ENCODE measurements at places on chromosomes 1 and 21.
A peak's percentile ranks its signal among the peaks of the same experiment; 100 is the strongest.

- DNase-seq, result no peak
These were observed 8.2 kb downstream of the ADORA1 start for GRCh38 chr1:203135636-203136305.

DNA sequence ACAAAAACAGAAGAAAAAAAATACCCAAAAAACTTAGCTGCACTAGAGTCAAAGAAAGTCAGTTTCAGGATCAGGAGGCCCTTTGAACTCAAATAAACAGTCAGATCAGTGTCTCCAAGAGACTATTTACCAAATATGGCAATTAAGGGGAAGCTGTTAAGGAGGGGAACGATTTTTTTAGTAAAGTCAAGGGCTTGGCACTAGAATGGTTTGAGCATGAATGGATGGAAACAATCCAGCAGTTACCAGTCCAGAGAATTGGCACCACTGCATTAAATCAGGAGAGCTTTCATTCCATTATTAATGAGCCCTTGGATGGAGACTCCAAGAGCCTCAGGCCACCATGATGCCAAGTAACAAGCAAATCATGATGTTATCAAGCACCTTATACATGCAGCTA lies 7.2 kb downstream of the TRAPPC3 start:
- no peak for DNase-seq

GRCh38 chr1:83998498-83999315 lies at the start of gene TTLL7:
TSS of gene TTLL7 (minus strand) at chr1:83999132. CDS start at chr1:83952211, 46,921 bp downstream.
- no peak for DNase-seq

DNA sequence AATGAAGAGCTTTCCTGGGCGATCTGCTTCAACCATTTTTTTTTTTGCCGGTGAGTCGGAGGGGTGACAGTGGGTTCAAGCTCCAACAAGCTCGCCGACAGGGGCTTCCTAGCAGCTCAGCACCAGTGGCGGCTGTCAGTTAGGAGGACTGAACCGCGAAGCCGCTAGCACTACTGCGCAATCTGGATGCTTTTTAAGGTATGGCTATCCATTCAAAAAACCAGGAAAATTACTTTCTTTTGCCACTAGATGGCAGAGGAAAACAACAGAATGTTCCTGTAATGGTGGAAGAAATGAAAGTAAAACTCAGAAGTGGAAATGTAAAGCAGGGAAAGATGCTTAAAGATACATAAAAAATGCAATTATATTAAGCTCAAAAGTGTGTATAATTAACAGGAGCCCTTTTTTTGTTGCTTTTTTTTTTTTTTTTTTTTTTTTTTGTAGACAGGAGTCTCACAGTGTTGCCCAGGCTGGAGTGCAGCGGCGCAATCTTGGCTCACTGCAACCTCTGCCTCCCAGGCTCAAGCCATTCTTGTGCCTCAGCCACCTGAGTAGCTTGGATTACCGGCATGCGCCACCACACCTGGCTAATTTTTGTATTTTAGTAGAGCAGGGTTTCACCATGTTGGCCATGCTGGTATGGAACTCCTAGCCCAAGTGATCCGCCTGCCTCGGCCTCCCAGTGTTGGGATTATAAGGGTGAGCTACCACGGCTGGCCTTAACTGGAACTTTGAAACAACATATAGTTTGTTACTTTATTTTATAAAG lies 8.5 kb downstream of the KYAT3 start:
- DNase-seq, result no peak

- no peak for DNase-seq
These were observed 560.1 kb downstream of the OMA1 start for GRCh38 chr1:57986432-57986831.

- no peak for DNase-seq
These were observed 22.3 kb downstream of the GREM2 start for GRCh38 chr1:240589585-240590110.

DNA sequence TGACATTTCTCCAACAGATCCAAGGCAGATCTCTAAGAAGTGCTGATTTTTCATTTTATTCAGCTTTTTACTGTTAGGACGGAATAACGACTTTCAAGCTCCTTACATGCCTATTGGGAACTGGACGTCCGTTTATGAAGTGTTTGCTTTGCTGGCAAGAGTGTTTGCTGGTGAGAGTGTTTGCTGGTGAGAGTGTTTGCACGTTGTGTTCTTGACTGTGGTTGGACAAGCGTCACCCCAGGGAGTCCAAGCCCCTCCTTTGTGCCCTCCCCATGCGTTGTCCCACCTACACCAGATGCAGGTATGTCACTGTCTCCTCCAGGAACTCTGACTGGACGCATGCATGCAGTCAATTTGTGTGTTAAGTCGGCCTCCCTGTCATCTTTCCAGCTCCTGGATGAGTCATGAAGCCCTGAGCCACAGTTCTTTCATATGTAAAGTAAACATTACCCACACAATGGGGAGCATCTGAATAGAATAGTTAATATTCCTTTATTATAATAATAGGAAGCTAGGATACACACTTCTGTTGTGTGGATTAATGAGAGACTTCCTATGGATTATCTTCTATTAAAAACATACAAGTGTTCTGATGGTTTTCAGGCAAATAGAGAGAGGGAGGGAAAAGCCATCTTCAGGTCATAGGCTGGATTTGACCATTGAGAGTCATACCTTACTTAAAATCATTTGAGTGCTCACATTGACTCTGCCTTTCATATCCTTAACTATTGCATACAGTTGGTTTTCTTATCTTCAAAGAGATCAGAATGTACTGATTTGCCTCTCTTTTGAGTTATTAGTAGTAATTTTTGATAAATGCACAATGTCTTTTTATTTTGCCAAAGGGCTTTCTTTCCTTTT lies 119.2 kb downstream of the GALNT2 start:
- peak; percentile 82 for DNase-seq

- no peak for DNase-seq
These were observed 272.5 kb downstream of the SIPA1L2 start for GRCh38 chr1:232357416-232357815.

GRCh38 chr1:150186789-150187559 lies 37.3 kb downstream of the PLEKHO1 start:
- no peak for DNase-seq

- DNase-seq, result no peak
These were observed 9.2 kb upstream of the RNPC3 start for GRCh38 chr1:103516283-103516682.

GRCh38 chr1:58649555-58649954 lies 50.3 kb downstream of the MYSM1 start:
- no peak for DNase-seq

DNA sequence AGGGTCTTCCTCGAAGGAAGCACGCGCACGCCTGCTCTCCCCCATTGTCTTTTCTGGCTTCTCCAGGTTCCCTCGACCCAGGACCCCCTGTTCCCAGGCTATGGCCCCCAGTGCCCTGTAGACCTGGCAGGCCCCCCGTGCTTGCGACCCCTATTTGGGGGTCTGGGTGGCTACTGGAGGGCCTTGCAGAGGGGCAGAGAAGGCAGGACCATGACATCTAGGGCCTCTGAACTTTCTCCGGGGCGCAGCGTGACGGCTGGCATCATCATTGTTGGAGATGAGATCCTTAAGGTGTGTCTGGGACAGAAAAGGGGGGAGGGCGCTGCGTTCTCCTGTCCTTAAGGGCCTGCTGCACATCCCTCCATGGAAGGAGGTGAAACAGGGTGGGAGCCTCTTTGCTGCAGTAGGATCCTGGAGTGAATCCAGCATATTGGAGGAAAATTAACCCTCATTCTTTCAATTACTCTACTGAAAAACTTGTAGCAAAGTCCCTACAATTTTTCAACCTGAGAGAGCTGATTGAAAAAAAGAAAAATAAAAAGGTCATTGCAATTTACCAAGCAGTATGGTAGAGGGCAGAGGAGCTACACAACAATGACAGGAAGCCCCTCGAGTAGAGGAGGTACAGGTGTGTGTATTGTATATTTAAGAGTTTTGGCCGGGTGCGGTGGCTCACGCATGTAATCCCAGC lies 777 bp downstream of the FLAD1 start:
- no peak for DNase-seq

GRCh38 chr1:17485281-17485680 lies 45.8 kb upstream of the RCC2 start:
- DNase-seq, result no peak

DNA sequence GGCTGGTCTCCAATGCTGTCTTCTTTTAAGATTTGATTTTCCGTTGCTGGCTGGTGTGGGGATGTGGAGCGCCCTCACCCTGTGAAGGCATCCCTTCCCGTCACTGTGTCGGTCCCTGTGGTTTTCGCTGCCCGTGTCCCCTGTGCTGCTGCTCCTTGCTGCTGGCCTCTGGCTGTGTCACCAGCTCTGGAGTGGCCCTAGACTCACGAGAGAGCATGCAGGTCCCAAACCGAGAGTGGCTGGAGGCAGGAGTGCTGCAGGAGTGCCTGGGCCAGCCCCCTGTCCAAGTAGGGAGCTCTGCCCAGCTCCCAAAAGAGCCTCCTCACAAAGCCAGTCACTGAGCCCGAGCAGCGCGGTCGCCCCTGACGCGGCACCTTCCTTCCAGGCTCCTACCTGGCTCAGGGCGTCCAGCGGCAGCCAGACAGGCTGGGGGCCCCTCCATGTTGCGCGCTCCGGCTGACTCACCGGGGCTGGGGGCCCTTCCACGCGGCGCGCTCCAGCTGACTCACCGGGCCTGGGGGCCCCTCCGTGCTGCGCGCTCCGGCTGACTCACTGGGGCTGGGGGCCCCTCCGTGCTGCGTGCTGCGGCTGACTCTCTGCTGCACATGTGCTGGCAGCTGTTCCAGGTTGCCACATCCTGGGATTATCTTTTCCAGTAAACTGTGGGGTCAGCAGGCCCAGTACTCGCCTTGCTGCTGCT lies 106.7 kb upstream of the COL6A1 start:
- no peak for DNase-seq

DNA sequence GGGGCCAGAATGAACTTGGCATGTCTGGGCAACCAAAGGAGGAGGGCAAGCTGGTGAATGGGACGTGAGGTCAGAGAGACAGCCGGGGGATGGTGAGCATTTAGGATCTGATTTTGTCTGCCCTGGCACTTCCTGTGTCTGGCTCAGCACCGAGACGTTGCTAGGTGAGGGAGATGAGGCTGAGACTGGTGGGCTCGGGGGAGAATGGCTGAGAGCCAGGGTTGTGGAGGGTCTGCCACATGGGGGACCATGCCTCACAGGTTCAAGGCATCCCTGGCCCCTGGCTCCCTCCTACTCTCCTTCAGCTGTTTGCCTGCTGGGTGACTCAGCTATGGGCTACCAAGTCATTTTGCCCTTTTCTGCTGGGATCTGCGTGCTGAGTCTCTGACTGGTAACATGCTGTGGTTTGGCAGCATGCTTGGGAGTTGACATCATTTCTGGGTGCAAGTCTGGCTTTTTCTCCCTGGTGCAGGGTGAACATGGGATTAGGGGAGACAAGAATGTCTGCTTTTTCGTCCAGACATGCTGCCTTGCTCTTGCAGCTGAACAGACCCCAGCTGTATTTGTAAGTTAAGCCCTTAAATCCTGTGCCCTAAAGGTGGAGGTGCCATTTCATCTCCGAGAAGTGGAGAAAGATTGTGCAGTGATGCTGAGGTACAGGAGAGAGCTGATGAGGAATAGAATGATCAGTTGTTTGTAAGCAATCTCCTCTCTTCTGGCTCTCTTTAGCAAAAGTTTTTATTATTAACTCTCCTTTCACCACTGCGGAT lies 17.6 kb downstream of the GALNT2 start:
- no peak for DNase-seq

- no peak for DNase-seq
These were observed 9.3 kb upstream of the SRARP start for GRCh38 chr1:15994590-15995351.

- no peak for DNase-seq
These were observed 113.0 kb downstream of the DMRTB1 start for GRCh38 chr1:53572065-53572814.

GRCh38 chr1:119981986-119982815 lies 85.9 kb upstream of the ADAM30 start:
- no peak for DNase-seq

DNA sequence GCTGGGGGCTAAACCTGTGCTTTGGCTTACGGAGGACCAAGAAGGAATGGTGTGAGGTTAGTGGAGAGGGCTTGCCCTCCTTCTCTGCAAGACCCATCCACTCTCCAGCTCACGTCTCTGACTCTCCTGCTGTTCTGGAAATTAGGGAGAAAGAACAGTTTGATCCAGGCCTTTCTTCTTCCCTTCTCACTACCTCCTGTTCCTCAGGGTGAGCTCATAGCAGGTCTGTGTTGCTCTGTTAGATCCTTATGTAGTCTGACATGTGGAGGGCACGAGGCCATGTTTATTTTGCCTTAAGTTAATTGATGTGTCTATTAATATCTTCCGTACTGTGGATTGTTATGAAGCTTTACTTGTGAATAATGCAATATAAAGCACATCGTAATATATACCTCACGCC lies 315.0 kb downstream of the GRIK1 start:
- no peak for DNase-seq

DNA sequence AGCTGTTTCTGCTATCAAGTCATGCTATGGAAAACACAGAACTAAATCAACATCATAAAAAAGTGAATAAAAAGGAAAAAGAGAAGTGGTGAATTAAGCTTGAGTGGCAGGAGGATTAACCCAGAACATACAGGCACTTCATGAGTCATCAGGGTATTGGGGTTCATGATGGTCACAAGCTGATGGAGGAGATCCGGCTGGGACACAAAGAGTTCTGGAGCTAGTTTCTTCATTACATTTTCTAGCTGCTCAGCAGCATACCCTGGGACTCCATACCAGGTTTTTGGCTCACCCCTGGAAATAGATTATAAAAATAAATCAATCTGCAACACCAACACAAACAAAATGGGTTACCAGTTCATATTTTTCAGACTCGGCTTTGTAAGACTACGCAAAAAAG lies 42.5 kb upstream of the SYT2 start:
- no peak for DNase-seq

- no peak for DNase-seq
These were observed 44.3 kb upstream of the FAM89A start for GRCh38 chr1:231084353-231084752.

- DNase-seq, result no peak
These were observed 402.6 kb upstream of the NFIA start for GRCh38 chr1:60679524-60680375.

DNA sequence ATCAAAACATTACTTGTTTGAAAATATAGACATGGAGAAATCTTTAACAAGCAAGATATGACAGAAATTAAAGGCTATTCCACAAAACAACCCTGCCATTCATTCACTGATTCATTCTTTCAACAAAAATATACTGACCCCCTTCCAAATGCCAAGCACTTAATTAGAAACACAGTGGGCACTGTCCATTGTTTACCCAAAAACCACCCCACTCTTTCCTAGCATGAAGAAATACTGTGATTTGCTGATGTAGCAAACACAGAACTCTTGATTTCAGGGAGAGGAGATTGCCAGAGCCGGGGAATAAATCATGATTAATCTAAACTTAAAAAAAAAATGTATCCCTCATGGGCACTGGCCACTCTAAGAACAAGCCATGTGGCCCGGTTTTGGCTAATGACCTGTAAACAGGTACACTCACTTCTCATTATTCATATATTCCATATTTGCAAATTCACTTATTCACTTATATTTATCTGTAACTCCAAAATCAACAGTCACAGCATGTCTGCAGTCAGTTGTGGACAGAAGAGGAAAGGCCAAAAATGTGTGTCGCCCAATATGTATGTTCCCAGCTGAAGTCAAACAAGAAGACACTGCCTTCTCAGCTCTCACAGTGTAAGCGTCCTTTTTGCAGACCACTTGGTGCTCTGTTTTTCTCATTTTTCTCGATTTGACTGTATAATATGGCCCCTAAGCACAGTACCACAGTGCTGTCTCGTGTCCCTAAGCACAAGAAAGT lies 133.1 kb downstream of the SMYD3 start:
- no peak for DNase-seq

GRCh38 chr1:26838474-26839338 lies 12.2 kb downstream of the ZDHHC18 start:
- DNase-seq, result no peak

GRCh38 chr1:53104289-53104913 lies 38.0 kb downstream of the SLC1A7 start:
- DNase-seq, result no peak
